ENCODE measurements at places on chromosomes 6 and 20.

DNA sequence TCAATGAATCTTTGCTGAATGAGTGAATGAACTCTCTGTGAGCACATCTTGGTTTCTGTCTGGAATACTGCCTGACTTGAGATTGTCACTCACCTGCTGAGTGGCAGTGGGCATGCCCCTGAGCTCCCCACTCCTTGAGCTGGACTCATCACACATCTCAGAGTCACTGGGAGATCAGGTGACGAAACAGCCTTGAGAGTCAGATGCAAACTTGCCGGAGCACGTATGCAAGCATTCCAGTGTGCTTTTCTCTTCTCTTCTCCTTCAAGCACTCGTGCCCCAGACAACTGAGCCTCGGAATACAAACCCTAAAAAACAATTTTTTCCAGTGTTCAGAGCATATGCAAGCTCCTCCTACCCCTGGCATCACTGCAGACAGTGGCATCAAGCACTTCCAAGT, 9.4 kb upstream of the BMP7 start:
- no peak for DNase-seq

DNA sequence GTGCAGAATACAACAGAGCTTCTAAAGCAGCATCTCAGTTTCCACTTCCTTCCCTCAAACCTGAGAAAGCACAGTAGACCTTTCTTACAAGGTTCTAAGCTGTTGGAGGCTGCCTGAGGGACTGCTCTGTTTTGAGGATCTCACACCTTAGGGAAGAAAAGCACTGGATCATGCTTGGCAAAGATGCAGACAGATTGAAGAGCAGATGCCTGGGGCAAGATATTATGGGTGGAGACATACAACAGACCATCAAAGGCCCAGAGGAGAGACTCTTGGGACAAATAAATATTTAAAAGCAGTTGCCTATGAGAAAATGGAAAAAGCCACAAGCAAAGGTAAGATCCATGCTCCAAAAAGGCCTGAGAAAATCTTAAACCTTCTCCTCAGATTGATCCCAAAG, 6.2 kb downstream of the ZNF337 start:
- no peak for DNase-seq

- no peak for DNase-seq
Measured at GRCh38 chr20:45354423-45355208, 6.4 kb upstream of the SDC4 start.

DNA sequence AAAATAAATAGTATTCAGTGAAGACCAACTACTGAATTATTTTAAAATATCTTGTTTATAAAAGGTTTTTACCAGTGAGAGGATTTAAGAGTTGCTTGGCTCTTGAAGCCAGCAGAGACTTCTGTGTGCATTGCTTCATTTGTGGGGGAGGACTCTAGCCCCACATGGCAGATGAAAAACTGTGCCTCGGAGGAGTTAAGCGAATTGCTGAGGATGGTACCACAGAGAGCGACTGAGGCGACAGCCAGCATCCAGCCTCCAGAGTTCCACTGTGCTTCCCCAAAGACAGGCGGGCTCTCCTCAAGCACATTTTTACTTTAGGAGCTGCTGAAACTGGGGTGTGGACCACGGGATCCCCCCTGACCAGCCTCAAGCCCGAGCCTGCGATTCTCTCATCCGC, 80.7 kb downstream of the THBS2 start:
- no peak for DNase-seq

- DNase-seq: no peak
Measured at GRCh38 chr20:52731093-52731492, 241.1 kb upstream of the TSHZ2 start.

- no peak for DNase-seq
Measured at GRCh38 chr20:31476643-31477215, 1.6 kb downstream of the REM1 start.

DNA sequence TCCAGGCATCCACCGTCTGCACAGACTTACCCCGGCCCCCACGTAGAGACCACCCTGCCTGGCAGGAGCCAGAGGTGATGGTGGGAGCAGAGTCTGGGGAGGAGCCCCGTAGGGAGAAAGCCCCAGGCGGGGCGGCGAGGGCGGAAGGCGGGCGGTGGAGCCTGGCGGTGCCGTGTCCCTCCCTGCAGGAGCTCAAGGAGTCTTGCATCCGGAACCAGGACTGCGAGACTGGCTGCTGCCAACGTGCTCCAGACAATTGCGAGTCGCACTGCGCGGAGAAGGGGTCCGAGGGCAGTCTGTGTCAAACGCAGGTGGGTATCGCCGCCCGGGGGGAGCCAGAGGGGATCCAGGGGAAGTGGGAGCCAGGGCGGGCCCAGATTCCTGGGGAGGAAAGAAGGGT, 6.0 kb downstream of the CLPSL1 start:
- DNase-seq: no peak

DNA sequence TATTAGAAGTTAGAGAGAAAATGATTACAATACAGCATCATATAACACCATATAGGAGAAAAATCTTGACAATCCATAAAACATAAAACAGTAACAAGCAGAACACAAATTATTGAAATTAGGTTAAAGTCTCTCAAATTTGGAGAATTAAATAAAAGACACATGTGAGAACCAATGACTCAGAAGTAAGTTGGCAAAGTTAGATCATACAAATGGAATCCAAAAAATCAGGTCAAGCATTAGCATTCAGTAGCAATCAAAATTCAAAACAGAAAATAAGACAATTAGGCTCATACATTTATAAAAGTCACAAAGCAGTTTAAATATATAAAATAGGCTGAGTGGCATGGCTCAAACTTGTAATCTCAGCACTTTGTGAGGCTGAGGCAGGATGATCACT, 775.6 kb downstream of the PHF3 start:
- no peak for DNase-seq

DNA sequence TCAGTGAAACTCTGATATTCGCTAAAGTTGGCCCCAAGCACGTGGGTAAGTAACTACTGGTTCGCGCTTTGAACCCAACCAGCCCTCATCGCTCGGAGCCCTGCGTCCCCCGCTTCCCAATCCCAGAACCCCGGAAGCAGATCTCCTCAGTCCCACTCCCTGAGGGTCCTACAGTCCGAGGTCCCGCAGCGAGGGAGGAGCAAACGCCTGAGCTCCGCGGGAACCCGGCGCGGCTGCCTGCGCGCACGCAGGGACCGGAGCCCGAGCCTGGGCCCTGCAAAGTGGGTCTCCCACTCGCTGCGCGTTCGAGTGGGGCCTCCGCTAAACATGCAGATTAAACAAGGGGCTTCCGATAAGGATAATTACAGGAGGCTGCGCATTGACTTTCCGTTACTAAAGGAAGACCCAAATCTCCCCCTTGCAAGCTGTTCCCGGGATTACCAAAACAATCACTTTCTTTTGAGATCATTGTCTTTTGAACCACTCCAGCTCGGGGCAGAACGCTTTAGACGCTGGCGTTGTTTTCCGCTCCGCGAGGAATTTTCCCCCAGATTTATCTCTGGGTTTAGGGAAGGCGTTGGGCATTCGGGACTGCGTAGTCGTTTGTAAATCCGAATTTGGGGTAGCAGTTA, 1.3 kb upstream of the VSX1 start:
- no peak for DNase-seq

DNA sequence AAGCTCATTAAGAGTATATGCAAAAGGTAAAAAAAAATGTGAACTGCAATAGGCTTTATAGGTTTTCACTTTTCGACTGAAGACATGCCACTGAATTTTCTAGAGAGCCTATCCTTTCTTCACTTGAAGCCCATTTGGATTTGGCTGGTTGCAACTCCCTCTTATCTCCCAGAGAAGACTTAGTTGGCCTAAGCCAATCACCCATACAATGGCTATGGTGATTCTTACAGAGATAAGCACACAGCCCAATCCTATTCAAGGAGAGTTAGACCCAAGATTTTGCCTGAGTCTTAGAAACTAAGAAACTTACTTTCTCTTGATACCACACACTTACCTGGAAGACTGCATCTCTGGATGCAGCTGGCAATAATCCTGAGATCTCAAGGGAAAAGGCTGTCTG, 167.3 kb upstream of the PTCHD4 start:
- DNase-seq: no peak

DNA sequence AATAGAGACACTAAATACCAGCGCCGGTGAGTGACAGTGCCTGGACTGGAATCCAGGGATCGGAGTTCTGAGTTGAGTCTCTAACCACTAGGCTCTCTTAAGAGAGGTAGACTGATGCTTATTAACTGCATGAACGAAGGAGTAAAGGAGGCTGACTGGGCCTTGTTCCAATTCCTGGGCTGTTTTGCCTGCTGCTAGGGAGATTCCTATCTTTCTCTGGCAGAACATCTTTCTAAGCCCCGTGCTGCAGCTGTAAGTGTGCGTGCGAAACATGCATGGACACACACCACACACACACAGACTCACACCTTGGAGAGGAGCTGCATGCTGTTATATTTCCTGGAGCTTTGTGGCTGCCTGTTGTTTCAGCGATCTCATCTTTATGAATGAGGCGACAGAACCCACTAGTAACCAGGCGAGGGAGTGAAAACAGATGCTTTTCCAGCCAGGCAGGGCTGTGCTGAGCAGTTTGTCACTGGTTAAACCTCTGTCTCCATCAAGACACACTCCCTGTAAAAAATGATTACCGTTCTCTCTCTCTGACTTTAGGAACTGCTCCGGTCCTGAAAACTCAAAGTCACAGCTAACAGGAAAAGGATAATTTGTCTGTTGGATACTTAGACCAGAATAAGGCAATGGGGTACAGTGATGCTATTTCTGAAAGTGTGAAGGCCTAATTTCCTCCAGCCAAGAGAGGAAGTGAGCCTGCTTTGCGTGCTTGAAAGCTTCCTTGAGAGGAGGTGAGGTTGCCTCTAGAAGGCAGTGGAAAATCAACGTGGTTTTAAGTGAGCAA, 157.4 kb upstream of the ZNF217 start:
- DNase-seq: peak; percentile 45

DNA sequence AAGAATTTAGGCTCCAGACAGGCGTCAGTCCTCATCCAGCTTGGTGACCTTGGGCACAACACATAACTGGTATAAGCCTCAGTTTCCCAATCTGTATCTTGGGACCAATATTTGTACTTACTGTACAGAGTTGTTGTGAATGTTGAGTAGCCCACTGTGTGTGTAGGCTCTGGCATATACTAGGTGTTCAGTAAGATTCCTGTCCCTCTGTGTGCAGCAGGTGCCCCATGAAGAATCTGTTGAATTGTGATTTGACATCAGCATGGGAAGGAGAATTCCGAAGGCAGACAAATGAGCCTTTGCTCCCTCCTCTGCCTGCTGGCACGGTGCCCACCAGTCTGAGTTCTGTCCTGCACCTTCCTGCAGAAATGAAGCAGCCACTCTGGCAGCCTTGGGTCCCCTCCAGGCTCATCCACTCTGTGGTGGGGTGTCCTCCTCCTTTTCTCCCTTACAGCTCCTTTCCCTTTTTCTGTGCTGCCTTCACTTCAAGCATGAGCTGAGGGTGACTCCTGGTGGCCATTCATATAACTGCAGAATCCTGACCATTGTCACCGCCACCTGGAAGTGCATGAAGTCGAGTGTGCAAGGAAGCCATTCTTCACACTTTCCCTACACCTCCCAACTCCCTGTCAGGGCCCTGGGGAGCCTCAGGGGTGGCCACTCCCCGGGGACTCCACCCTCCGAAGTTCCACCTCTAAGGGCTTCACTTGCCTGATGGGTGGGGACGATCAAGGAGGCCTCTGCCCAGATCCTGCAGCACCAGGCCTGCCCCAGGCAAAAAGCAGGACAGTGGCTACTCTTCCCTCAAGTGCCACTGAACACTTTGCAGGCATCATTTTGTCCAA, 48.2 kb downstream of the MRPL14 start:
- peak; percentile 77 for DNase-seq

DNA sequence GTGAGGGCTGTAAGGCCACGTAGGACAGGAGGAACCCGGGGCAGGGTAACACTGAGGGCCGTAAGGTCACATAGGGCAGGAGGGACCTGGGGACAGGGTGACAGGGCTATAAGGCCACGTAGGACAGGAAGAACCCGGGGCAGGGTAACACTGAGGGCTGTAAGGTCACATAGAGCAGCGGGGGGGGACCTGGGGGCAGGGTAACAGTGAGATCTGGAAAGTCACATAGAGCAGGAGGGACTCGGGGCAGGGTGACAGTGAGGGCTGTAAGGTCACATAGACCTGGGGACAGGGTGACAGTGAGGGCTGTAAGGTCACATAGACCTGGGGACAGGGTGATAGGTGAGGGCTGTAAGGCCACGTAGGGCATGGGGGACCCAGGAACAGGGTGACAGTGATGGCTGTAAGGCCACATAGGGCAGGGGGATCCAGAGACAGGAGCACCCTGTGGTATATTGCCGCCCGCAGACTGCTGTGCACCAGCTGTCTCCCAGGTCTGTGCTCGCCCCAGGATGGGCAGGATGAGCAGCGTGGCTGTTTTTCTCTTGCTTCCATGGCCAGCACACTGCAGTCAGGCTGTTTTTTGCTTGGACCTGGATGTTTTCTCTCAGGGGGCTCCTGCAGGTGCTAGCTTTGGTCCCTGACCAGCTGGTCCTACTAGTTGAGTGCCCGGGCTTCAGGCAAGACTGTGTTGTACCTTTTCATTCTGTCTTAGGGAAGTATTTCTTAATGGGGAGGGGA, 55.7 kb downstream of the SYTL3 start:
- no peak for DNase-seq

GRCh38 chr6:137975188-137975940, 108.3 kb downstream of the TNFAIP3 start:
- peak; percentile 69 for DNase-seq

DNA sequence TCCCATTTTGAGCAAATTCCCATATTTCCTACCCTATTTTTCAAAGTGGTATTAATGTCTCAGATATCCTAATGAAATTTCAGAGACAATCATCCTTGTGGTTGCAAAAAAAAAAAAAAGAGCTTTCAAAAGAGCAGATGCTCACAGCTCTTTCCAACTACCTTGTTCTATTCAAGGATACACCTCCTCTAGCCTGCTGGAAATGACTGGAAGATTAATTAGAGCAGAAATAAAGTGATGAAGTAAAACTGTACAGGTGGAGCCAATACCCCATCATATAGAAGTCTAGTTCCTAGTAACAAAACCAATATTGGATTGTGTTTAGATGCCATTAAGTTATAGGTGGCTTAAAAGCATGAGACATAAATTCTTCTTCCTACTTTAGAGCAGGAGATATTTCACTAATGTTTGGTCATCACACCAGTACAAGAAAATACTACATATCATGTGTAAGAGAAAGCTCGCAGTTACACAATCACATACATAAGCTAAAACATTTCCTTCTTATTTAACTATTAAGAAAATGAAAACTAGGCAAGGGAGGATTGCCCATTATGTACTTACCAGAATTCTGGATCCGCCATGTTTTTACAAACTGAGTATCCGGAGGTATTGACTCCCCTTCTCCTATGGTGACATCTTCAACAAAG, 42.4 kb downstream of the ILRUN start:
- no peak for DNase-seq

- DNase-seq: peak; percentile 28
Measured at GRCh38 chr6:13762611-13763441, 51.2 kb upstream of the RANBP9 start.

DNA sequence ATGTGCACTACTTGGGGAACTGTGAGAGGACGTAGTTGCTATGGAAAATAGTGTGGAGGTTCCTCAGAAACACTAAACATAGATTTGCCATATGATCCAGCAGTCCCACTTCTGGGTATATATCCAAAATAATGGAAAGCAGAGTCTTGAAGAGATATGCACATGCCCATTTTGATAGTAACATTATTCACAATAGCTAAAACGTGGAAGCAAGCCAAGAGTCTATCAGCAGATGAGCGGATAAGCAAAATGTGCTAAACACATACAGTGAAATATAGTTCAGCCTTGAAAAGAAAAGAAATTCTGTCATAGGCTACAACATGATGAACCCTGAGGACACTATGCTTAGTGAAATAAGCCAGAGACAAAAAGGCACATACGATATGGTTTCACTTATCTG, 11.1 kb downstream of the SYNDIG1 start:
- no peak for DNase-seq

GRCh38 chr20:38208088-38208487, 43.0 kb upstream of the TGM2 start:
- DNase-seq: no peak

GRCh38 chr20:39259010-39259803, 297.1 kb downstream of the DHX35 start:
- no peak for DNase-seq

Measured in CD4-positive, alpha-beta T cell treated with Interleukin-12 subunit alpha and Interleukin-12 subunit beta, for 1 hour (primary cell).